ENCODE measurements at places on chromosomes 2 and 18.

- no peak for DNase-seq
Observed at GRCh38 chr2:141923657-141924056, 207.2 kb downstream of the LRP1B start.

DNA sequence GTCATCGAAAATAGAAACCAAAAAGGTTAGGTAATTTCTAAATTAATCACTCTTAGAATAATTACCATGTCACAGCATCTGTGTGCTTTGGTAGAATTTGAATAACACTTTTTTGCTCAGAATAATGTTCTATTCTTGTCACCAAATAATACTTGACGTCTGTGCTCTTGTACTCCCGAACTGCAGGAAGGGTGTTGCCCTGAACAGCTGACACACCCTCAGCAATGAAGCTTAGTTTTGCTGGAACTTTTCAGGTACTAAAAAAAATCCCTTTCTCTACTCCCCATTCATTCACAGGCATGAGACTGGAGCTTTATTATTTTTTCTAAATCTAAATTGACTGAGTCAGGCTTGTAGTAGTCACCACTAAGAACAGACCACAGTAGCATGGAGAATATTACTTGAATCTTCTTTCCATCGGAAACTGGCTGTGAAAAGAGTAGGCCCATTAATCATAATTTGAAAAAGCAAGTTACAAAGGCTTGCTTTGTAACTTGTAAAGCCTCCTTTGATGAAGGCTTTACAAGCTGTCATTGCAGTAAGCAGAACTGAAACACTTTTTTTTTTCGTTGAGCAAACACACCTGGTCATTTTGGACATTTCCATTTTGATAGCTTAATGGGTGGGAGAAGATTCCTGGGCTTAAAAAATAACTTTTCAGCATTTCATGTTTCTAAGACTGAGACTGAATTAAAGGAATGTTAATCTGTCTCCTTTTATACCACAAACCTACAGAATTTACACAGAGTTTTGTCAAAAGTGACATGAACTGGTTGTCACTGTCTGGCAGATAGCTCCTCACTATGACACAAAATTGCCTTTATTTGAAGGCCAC is 70.3 kb upstream of the PELI1 start:
- DNase-seq, result peak; percentile 84

- DNase-seq, result no peak
Observed at GRCh38 chr2:156456616-156457015, 20.4 kb downstream of the GPD2 start.

DNA sequence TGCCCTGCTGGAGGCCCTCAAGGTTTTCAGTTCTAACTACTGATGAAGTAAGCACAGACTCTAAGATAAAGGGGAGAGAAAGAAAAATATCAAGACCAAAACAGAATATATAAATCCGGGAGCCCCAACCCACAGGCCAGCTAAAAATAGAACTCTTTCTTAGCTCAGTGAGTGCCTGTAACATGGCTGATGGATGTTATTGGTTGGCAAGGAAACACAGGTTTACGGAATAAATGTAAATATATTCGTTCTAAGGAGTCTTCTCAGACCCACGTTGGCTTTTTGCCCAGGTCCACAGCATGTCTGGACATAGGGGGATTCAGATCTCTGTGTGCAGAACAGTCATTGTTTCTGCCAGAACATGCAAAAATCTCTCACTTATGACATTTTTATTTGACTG is 139.0 kb upstream of the SERPINE2 start:
- DNase-seq, result no peak

DNA sequence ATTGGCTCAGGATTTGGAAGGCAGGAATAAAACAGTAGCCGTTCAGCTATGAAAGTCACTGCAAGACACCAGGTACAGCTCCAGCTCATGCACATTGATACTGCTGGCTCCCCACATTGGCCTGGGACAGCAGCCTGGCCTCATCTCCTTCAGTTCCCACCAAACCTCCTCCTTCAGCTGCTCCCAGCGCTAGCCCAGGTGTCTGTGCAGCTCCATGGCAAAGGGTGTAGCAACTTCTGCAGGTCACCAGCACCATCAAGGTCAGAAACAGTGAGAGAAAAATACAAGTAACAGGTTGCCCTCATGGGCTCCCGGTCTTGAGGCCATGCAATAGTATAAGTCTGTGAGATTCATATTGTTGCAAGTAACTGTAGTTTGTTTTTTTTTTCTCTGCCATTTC is 216.7 kb upstream of the CTAGE1 start:
- DNase-seq, result no peak

Data from activated CD4-positive, alpha-beta T cell treated with anti-CD3 and anti-CD28 coated beads, Interleukin-10, Interleukin-2, amounts not matched to agents 100 ng/mL and 50 ng/mL, durations not matched to agents 16 hours and 8 hours (primary cell).